ENCODE measurements at places on chromosomes 11 and 22.

DNA sequence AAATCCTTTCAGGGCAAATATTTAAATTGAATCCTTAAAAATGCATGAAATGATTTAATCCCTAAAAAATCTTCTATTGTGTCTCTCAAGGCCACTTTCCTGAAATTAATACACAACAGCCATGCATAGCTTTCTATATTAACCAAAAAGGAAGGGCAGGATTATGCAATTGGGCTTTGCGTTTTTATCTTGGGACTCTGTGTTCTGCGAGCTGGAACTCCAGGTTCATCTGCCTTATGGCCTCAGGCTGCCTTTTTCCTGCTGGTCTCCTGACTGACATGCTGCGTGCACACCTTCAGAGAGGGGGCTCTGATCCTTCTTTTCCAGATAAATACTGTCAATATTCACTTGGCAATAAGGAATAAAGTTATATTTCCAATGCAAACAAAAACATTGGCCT is 141.7 kb upstream of the GRIA4 start:
- DNase-seq = no peak

- no peak for DNase-seq
Measured at GRCh38 chr11:33214187-33214586, 43.0 kb upstream of the HIPK3 start.

DNA sequence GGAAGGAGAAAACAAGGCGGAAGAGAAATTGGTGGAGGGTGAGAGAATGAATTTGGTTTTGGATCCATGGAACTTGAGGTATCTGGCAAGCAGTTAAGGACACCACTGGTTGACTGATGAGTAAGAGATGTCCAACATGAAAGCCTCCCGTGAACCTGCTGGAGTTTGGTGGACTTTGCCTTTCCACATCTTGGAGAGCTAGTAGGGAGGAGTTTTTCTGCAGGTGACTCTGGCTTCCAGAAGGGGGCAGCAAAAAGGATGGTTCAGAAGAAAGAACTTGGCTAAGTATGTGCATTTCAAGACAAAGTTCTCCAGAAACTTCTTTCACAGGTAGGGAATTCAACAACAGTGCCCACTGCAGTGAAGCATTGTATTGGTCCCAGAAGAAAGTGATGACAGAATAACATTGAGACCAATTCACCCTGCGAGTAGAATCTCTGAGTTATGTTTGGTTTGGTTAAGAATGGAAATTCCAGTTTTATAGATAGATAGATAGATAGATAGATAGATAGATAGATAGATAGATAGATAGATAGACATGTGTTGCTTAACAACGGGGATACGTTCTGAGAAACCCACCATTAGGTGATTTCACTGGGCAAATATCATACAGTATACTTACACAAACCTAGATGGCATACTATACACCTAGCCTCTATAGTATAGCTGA is 28.5 kb downstream of the DCDC1 start:
- DNase-seq = no peak

DNA sequence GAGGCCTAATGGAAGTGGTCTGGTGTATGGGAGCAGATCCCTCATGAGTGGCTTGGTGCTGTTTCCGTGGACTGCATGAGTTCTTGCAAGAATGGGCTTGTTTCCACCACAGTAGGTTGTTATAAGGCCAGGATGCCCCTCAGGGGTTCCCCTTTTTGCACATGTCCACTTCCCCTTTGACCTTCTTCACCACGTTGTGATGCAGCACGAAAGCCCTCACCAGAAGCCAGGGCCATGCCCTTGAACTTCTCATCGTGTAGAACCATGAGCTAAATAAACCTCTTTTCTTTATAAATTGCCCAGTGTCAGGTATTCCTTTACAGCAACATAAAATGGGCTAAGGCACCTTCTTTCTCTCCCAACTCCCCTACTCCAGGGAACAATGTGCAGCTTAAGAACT is 2.8 kb upstream of the NARS2 start:
- DNase-seq = no peak

DNA sequence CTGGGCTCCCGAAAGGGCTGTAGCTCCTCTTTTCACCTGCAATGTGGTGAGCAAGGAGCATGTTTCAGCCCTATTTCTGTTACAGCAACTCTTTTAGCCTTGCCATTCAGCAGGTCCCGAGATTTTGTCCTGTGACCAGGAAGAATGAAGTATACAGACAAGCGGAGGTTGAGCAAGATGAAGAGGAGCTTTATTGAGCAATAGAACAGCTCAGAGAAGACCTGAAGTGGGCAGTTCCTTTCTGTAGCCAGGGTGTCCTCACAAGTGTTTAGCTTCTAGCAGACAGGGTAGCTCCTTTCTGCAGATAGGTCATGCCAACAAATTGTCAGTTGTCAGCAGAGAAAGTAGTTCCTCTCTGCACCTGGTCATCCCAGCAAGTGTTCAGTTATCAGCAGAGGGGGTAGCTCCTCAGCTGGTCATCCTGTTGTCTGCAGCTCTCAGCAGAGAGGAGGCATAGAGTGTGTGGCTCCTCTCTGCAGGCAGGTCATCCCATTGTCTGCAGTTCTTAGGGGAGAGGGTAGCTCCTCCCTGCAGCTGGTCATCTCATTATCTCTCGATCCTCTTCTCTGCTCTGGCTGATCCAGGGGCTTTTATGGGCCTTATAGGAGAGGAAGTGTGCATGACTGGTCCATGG is 5.4 kb upstream of the OR56A4 start:
- no peak for DNase-seq

GRCh38 chr11:91199866-91200265 is 977.0 kb upstream of the CHORDC1 start:
- no peak for DNase-seq

DNA sequence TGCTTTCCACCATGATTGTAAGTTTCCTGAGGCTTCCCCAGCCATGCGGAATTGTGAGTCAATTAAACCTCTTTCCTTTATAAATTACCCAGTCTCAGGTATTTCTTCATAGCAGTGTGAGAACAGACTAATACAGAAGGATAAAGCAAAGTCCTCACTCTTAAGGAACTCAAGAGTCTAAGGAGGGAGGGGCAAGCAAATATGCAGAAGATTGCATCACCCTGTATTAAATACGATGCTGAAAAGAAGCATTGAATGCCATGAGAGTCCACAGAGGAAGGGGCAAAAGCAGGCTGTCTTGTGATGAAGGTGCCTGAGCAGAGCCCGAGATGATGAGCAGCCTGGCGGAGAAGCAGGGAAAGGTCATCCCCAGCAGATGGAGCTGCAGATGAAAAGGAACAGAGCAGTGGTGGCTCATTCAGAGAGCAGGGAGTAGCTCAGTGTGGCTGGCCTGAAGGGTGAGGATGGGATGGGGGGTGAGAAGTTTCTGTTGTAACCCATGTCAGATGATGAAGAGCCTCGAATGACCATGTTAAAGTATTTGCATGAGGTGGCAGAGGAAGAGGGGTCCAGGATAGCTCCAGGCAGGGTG is 6.3 kb upstream of the IZUMO1R start:
- no peak for DNase-seq

DNA sequence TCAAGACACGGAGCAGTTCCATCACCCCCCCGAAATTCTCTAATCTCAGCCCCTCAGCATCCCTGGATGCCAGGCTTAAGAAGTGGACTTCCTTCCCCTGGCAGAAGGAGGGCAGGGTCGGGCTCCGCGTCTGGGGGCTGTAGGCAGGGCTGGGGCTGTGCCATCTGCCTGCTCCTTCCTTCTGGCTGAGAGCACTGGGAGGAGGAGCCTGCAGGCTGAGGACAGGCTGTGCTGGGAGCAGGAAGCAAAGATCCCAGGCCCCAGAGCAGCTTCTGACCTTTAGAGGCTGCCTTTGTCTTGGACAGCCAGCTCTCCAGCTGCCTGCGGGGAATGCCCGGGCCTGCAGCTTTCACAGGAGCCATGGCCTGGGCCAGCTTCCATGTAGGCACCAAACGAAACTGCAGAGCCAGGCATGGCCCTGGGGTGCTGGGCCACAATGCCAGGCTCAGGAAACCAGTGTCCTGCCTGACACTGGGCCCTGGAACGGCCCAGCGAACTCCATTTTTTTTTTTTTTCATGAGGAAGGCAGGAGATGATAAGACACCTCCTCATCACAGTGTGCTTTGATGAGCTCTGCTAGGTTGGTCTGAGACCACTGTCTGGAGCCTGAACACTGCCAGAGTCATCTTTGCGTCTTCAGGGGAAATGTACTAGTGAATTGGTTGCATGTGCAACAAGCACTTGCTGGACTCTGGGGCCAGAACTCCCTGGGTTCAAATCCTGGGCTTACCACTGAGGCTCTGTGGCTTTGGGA is 67.9 kb downstream of the MCM5 start:
- DNase-seq = no peak

DNA sequence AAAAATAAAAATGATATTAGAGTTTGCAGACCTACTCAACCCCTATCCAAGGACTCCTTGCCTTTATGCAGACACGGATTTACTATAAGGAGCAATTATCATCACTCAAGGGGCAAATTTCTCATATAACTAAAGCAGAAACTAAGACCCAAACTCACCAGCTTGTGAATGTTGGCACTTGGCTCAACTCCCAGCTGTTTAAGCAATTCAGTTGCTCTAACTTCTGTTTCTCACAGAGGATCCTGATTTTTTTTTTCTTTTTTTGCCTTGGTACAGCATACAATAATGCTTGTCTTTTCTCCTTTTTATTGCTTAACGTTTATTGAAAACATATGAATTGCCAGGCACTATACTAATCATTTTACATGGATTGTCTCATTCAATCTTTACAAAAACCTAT is 9.6 kb upstream of the CBLIF start:
- no peak for DNase-seq

GRCh38 chr11:72150882-72151281 is 15.4 kb downstream of the FOLR3 start:
- DNase-seq = no peak

DNA sequence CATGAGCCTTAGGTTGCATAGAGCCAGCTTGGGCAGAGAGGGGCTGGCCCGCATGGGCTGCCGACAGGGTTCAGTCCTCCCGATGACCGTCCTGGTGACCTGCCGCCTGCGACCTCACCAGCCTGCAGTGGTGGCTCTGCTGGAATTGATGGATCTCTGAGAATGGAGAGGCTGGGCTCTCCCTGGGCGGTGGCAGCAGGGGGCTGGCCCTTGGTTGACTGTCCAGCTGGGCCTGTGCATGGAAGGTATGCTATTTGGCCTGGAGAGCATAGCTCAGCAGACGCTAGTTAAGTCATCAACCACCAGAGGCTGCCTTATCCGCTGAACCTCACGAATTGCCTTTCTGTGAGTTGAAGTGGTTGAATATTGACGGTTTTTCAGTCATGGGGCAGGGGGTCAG is 19.7 kb downstream of the GRAMD4 start:
- no peak for DNase-seq

GRCh38 chr11:23502826-23503225 is 642.6 kb upstream of the CCDC179 start:
- DNase-seq = no peak

All from RWPE2 (cell line).